Stromal cell of bone marrow (primary cell): ENCODE measurements at places on chromosomes 4 and X.

- no peak for DNase-seq
Observed at GRCh38 chrX:51456246-51456645, 40.1 kb downstream of the NUDT11 start.

DNA sequence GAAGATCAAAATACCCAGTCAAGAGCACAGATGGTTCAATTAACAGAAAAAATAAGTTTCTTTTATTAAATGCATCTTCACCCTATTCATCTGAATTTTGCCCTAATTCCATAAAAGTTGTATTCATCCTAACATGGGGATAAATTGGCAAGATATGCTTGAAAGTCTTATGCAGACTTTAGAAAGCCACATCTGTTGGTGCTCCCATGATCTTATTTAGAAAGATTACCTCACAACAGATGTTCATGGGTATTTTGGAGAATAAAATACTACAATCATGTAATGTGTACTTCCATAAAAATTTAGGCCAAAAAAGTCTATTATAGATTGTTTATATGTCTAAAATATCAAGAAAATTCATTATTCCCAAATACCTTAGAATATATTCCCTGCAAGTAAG lies 510.3 kb downstream of the TECRL start:
- DNase-seq, result no peak

- no peak for DNase-seq
Observed at GRCh38 chrX:71103110-71103983, 3.2 kb downstream of the CXorf65 start.

GRCh38 chr4:88275516-88275915 lies 8.8 kb downstream of the PPM1K start:
- DNase-seq, result peak; percentile 14

GRCh38 chrX:50198348-50198747 lies 2.5 kb downstream of the AKAP4 start:
- DNase-seq, result no peak

DNA sequence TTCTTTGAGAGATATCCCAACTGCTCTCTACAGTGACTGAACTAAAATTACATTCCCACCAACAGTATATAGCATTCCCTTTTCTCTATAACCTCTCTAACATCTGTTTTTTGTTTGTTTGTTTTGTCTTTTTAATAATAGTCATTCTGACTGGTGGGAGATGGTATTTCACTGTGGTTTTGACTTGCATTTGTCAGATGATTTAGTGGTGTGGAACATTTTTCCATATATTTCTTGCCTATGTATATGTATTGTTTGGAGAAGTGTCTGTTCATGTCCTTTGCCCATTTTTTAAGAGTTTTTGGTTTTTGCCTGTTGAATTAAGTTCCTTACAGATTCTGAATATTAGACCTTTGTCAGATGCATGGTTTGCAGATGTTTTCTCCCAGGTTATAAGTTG lies 9.0 kb downstream of the USO1 start:
- DNase-seq, result no peak

GRCh38 chrX:154046031-154046781 lies 26.5 kb upstream of the IRAK1 start:
- DNase-seq, result peak; percentile 79

GRCh38 chrX:39174241-39174771 lies 373.0 kb downstream of the MID1IP1 start:
- no peak for DNase-seq
